Fibroblast of the aortic adventitia (primary cell): ENCODE measurements at places on chromosomes 5 and 9. TPM values are rescaled to one million over a fixed set of nuclear protein-coding genes. Genes with fewer than 3 reads are reported as not detected.

PCDHB12 gene
- total RNA-seq, result 0.18 and 0.25 TPM in 2 replicates

GRCh38 chr5:132370181-132370970 lies 866 bp downstream of the SLC22A5 start:
- DNase-seq, result no peak

CAMSAP1 gene
- 15.7 and 26.4 TPM in 2 replicates for total RNA-seq

TSSK1B gene
- 1.4 TPM in 1 of 2 replicates, not detected in the other for total RNA-seq

GRCh38 chr5:6376974-6377520 lies 1.3 kb downstream of the MED10 start:
- peak; percentile 29 for DNase-seq

GRCh38 chr5:178387856-178388190 lies 155.2 kb upstream of the PHYKPL start:
- no peak for DNase-seq

- no peak for DNase-seq
Observed at GRCh38 chr5:53350991-53351770, 129.2 kb upstream of the FST start.

DNA sequence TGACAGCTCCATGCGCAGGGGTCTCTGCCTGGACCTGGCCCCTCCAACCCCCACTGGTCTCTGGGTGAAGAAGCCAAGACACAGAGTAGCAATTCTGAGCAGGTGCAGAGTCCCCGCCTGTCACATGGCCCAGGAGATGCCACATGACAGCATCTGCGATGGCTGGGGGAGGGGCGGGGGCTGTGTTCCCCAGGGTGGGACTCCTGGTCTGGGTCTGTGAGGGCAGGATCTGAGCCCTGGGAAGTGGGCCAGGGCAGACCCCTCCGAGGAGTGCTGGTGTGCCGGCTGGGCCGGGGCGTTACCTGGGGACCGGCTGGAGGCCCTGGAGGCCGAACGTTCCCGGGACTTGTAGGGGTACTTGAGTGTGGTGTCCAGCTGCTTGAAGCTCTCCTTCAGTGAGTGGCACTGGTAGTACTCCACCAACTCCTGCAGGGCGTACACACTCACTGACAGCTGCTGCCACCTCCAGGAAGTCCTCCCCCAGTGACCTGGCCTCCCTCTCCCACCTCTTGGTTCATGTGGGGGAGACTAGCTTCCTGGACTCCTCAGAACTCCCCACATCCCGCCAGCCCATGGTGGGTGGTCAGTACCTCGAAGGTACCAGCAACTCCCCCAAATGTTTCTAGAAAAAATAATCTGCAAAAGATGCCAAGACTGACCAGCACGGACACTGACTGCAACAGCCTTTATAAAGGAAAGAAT lies 32.1 kb upstream of the SARDH start:
- DNase-seq, result no peak

DNA sequence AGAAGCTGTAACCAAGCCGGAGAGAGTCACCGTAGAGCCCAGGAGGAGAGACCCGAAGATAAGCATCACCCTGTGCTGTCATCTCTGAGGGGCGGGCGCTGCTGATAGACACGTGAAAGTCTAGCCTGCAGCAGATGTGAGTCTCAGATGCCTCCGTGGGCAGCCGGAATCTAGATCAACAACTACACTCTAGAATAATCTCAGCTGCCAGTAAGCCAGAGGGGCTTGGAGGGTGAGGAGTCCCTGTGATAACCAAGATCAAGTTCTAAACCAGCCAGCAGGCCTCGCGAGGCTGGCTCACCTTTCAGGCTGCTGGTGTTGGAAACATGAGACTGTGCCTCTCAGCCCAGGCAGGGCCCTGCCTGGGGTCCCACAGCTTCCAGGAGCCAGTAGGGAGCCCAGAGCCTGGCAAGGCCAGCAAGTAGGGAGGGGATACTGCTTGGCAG lies 54.1 kb downstream of the DAPK1 start:
- no peak for DNase-seq

GABRA1 gene
- total RNA-seq, result not detected in 2 replicates

DNA sequence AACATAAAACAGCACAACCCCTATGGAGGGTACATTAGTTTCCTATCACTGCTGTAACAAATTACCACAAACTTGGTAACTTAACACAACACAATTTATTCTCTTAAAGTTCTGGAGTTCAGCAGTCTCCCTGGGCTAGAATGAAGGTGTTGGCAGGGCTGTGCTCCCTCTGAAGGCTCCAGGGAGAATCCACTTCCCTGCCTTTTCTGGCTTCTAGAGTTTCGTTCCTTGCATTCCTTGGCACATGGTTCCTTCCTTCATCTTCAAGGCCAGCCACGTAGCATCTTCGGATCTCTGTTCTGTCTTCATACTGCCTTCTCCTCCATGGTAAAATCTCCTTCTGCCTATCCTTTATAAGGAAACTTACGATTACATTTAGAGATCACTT lies 25.0 kb upstream of the GSN start:
- peak; percentile 78 for DNase-seq

DNA sequence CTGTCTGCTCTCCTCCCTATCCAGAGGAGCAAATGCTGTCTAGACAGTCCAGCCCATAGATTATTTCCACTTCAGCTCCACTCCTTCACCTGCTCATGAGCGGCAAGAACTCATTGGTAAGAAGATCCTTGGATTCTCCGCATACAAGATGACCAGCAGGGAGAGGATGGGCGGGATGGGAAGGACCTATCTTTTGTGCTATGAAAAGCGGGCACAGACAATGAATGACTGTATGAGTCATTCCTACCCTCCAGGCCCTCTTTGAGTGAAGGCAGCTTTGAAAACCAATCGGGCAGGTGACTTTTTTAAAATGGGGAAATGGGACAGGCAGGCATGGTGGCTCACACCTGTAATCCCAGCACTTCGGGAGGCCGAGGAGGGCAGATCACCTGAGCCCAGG lies 49.4 kb downstream of the SMIM23 start:
- no peak for DNase-seq

DNA sequence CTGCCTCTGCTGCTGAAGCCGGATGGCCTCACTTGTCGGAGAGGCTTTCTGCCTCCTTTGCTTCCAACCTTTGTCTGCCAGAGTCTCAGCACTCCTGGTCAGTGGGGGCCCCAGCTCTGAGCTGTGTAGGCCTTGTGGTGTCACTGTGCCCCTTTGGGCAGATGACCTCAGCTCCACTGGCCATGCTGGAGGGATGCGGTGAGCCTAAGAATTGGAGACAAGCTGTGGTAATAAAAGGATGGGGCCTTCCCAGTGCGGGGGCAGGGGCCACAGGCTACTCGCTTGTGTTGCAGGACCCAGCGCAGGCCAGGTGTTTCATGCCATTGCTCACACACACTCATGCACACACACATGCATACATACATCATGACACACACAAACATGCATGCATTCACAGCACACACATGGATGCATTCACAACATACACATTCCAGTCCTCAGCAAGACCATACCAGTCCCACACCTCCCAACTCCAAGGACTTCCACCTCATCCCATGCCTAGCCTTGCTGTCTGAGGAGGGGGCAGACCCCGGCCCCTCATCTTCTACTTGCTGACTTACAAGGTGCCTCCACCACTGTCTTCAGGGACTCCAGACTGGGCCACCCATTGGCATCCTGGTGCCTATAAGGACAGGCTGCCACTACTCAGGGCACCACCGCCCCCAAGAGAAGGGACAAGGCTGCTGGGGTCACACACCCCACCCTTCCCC lies 237.7 kb downstream of the SYK start:
- no peak for DNase-seq

ADAM19 gene
- total RNA-seq, result 11.2 and 15.5 TPM in 2 replicates

UBAP2 gene
- 25.6 and 68.7 TPM in 2 replicates for total RNA-seq

GRCh38 chr9:91733006-91733624 lies 216.9 kb downstream of the ROR2 start:
- DNase-seq, result no peak

BRIX1 gene
- 31.3 and 41.9 TPM in 2 replicates for total RNA-seq

GRCh38 chr9:2208465-2208864 lies 193.3 kb downstream of the SMARCA2 start:
- DNase-seq, result no peak

DNA sequence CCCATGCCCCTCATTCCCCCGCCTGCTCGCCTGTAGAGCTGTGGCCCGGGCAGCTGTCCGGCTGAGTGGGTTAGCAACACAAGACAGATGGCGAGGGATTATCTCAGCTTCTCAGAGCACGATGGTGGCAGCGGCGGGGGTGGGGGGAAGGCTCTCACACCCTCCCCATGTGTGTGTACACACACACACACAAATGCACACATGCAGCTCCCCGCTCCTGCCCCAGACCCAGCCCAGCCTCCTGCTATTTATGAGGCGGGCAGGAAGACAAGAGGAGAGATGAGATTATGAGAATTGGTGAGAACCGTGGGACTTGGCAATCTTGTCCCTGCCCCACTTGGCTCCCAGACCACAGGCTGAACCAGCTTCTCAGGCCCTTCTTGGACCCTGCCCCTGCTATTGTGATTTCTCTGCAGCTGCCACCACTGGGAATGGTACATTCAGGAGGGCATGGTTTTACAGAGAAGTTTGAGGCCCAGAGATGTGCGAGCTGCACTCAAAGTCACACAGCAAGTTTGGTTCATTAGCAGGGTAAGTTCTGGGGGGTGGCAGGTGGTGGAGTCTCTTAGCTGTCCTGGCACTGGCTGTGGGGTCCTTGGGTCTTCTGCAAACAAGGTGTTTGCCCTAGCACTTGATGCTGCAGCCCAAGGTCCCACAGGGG lies 51.0 kb upstream of the PSD2 start:
- DNase-seq, result no peak

- no peak for DNase-seq
Observed at GRCh38 chr9:38130724-38131123, 61.7 kb upstream of the SHB start.

GRCh38 chr5:130974021-130974683 lies 190.9 kb downstream of the HINT1 start:
- DNase-seq, result no peak

GDNF gene
- 0.54 TPM in 1 of 2 replicates, not detected in the other for total RNA-seq

GKAP1 gene
- total RNA-seq, result 1.4 and 2.2 TPM in 2 replicates

DNA sequence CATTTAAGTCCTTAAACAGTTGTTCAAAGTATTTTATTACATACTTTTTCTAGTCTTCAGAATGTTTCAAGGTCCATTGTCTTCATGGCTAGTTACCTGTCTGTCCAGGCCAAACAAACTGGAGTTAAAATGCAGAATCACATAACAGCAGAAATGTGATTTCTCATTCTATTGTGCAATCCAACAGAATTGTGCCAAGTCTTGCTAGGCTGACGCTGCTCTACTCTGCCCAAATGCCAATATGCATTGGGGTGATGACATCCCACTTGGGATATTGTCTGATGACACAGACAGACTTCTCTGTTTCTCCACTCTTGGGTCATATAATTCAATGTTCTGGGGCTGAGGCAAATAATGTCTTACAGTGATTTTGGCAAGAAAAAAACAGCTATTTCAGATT lies 5.2 kb upstream of the SLC22A5 start:
- DNase-seq, result peak; percentile 94

SPEF2 gene
- 5.7 and 19.0 TPM in 2 replicates for total RNA-seq

DNA sequence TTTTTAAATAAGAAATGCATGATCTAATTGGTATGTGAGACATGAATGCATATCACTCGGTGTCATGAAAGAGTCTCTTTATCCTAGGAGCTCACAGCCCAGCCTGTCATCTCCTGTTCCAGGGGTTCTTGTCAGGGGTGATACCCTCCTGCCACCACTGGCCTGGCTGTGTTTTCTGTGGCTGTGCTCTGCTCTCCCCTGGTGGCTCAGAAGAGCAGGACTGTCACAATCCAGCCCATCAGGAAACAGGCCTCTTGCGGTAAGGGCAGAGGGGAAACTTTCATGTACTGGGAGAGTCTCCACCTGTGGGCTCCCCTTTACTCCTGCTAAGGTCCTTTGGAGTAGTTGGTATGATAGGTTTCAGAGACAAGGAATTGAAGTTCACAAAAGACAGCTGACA lies 240.2 kb upstream of the GLRA1 start:
- DNase-seq, result no peak

PCDHB5 gene
- 0.45 and 0.57 TPM in 2 replicates for total RNA-seq

DNA sequence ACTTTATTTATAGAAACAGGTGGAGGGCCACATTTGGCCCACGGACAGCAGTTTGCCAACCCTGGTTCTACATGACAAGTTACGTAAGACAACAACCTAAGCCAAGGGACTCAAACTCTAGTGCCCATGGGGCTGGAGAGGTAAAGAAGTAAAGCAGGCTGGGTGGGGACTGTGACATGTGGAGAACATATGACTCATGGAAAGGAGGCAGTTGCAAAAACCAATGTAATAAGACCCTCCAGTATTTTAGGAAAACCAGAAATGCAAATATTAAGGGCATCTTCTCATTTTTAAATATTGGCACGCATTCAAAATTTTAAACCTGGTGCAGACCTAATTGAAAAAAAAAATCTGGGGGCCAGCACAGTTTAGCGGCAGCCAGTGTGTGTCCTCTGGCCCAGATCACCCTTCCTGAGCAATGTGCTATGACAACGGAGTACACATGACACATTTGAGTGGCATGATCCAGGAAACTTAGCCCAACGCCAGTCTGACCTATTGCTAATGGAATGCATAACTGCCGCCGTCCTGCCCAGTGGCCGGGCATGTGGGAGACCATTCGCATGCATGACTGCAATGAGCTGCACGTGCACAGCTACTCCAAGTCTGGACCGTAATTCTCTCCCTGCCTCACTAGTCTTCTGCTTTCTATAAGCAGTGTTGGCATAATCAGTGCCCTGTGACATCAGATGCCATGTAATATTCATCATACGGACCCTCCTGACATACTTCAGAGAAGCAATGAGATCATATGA lies 97.2 kb downstream of the SH3TC2 start:
- peak; percentile 81 for DNase-seq
